ENCODE measurements at places on chromosomes 3 and 15. TPM values are rescaled to one million over a fixed set of nuclear protein-coding genes. Genes with fewer than 3 reads are reported as not detected.
A peak's percentile ranks its signal among the peaks of the same experiment; 100 is the strongest.

OR5K2 gene
- not detected for total RNA-seq

AMIGO3 gene
- 0.16 TPM for total RNA-seq

TMCO5A gene
- total RNA-seq: not detected

BFSP2 gene
- not detected for total RNA-seq

MASP1 gene
- 0.62 TPM for total RNA-seq

ZNF80 gene
- total RNA-seq: not detected

DNA sequence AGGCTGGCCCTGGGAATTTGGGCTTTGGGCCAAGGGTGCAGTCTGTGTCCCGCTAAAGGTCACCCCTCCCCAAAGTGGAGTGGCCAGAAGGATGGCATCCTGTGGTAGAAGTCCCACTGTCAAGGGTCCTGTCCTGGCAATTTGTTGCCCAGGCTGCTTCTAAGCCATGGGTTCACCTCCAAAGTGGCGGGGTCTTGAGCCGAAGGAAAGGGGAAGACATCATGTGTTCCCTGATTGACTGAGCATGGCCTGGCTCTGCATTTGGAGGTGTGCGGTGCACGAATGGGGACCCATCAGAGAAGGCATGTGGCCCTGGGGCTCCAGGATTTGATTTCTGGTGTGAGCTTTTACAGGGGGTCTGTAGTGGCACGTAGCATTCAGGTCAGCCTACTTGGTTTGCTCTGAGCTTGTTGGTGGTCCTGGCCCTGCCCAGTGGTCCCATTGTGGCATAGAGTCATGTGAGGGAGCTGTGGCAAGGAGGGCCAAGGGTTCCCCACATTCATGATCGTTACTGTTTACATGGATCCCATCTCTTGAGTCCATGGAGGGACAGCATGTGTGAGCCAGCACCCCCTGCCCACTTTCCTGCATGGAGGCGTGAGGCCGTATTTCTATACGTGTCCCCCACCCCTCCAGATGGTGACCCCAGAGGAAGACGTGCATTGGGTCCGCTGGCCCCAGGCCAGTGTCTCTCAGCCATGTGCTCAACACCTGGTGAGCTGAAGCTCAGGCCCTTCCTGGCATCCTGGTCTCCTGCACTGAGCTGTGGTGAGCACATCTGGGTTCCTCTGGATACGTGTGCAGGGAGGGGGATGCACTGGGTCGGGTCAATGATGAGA lies 225.1 kb downstream of the SNRPN start:
- no peaks in the 10 kb centered on the region for H3K36me3 ChIP-seq
- no peak for DNase-seq
- H3K27me3 ChIP-seq: no peaks in the 10 kb centered on the region
- no peaks in the 10 kb centered on the region for H3K4me1 ChIP-seq
- no peak overlapping the region for H3K4me3 ChIP-seq

DNA sequence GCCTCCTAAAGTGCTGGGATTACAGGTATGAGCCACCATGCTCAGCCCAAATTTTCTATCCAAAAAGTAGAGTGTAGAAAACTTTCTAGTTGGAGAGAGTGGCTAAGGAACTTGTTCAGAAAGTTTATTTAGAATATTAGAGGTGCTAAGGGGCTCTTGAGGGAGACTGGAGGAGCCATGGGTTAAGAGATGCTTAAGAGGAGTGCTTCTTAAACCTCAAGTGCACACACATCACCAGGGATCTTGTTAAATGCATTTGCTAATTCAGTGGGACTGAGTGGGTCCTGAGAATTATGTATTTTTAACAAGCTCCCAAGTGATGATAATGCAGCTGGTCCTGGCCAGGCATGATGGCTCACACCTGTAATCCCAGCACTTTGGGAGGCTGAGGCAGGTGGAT lies 29.7 kb upstream of the SLMAP start:
- peaks cover 2% of the 10 kb centered on the region for H3K4me1 ChIP-seq
- no peak for DNase-seq
- H3K27me3 ChIP-seq: no peaks in the 10 kb centered on the region
- H3K4me3 ChIP-seq: no peak overlapping the region
- no peak overlapping the region for H3K27ac ChIP-seq
- H3K36me3 ChIP-seq: no peaks in the 10 kb centered on the region

GRCh38 chr15:65954289-65954741 lies 85.0 kb downstream of the RAB11A start:
- H3K4me3 ChIP-seq: no peak overlapping the region
- peaks cover 4% of the 10 kb centered on the region for H3K27me3 ChIP-seq
- DNase-seq: peak; percentile 83
- no peak overlapping the region for H3K27ac ChIP-seq
- no peaks in the 10 kb centered on the region for H3K36me3 ChIP-seq

DNA sequence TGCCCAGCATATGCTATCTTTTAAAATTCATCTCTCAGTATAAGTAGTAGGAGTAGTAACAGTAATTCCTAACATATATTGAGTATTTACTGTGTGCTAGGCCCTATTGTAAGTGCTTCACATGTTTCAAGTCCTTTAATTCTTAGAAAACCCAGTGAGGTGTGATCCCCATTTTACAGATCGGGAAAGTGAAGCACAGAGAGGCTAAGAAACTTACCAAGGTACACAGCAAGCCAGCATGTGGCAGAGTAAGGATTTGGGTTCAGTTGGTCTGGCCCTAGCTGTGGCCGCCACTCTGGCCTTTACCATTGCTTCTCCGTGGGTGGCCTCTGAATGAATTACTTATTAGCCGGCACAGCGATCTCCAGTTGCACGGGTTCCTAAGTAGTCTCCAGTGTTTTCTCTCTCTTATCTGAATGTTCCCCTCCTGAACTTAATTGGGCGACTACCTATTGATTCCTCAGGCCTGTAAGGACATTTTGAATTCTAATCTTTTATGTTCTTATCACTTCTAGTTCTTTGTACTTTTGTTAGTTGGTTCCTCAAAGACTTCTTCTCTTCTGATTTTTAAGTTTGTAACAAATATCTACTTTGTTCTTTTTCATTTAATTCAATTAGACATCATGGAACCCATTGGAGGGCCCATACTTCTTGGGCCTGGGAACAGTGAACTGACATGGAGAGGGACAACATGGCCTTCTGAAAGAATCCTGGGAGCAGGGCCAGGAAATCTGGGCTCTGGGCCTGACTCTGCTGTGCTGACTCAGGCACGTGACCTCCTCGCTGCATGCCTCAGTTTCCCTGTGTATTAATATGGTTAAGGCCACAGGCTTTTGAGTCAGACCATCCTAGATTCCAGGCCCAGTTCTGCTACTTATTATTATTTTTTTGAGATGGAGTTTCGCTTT lies 11.6 kb downstream of the CLCN2 start:
- DNase-seq: no peak
- H3K36me3 ChIP-seq: no peaks in the 10 kb centered on the region
- peaks cover 11% of the 10 kb centered on the region for H3K4me1 ChIP-seq
- H3K27me3 ChIP-seq: no peaks in the 10 kb centered on the region
- no peak overlapping the region for H3K4me3 ChIP-seq

DNA sequence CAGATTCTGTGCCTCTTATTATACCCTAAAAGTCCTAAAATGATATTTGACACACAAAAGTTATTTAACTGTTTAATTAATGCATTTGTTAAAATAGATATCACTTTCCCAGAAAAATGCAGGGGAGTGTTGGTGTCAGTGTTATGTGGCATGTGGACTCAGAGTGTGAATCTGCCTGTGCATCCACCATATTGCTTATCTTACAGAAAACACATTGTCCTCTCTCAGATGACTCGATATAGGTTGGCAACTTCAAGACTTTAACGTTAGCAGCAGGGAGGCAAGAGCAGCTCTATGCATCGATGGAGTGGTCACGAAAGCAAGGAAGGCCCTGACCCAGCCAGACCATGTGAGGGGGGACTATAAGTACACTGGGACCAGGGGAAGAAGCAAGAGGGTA lies 165.4 kb upstream of the DCBLD2 start:
- H3K4me3 ChIP-seq: no peak overlapping the region
- H3K36me3 ChIP-seq: no peaks in the 10 kb centered on the region
- no peaks in the 10 kb centered on the region for H3K4me1 ChIP-seq
- DNase-seq: no peak
- H3K27me3 ChIP-seq: peaks cover 2% of the 10 kb centered on the region

GRCh38 chr3:127822041-127822681 lies at the start of gene MGLL:
TSS of gene MGLL (minus strand) at chr3:127822515. CDS start at chr3:127822318, 197 bp downstream.
- H3K4me1 ChIP-seq: peaks cover 26% of the 10 kb centered on the region
- peak; percentile 35 for DNase-seq

DNA sequence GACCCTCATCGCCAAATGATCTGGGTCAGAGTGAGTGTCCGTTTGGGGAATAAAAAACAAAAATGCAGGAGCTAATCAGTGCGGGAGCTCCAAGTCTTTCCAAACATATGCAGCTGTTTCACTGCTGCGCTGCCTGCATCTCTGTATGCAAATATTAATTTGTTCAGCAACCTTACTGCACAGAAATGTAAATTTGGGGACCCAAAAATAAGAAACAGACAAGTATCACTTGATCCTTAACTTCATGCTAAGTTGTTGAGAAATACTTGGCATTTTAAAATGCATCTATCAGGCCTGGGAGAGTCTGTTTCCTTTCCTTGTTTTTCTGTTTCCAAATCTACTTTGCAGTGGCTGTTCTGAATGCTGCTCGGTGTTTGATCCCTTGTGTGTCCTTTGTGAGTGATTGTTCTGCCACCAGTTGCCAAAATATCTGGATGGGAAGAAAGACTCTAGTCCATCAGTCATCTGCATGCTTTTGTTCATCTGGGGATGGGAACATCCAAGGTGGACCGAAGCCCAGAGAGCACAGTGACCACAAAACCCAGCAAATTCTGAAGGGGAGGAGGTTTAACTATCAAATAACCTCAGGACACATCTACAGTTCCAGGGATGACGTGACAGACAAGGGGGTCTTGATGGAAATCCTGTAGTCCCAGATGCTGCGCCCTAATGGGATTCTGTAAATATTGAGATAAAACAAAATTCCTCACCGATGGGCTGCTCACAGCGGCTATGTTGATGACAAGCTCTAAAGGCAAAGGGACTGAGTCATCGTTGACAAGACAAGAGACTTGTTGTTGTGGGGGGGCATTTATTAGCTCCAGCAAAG lies 199.5 kb upstream of the WNT5A start:
- H3K36me3 ChIP-seq: no peaks in the 10 kb centered on the region
- peak; percentile 81 for DNase-seq
- no peak overlapping the region for H3K27ac ChIP-seq
- H3K4me1 ChIP-seq: peaks cover 5% of the 10 kb centered on the region

DNA sequence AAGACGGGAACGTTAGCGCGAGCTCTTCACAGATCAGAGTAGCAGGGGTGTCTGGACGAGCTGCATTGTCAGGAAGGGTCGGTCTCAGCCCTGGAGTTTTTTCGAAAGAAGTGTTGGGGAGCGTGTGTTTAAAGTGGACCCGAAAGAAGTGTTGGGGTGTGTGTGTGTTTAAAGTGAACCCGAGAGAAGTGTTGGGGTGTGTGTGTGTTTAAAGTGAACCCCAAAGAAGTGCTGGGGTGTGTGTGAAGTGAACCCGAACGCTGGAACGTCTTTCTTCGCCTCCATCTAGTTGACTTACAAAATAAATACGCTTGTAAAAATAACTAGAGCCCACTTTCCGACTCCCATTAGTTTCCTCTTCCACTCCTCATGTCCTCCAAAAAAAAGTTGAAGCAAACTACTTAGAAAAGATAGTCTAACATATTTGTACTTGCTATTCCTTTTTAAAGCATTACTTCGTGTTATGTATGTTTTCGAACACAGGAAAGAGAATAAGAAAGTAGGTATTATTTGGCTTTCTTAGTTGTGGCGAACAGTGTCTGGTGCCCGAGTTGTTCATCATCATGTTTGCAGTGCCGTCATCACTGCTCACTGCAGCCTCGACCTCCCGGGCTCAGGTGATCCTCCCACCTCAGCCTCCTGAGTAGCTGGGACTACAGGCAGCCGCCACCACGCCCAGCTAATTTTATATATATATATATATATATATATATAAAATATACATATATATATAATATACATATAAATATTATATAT lies 1.0 kb downstream of the LRCH3 start:
- peak overlapping the region; percentile 96 for H3K4me3 ChIP-seq
- peaks cover 5% of the 10 kb centered on the region for H3K4me1 ChIP-seq
- peak; percentile 16 for DNase-seq
- no peaks in the 10 kb centered on the region for H3K27me3 ChIP-seq
- no peaks in the 10 kb centered on the region for H3K36me3 ChIP-seq

- no peak overlapping the region for H3K4me3 ChIP-seq
- H3K36me3 ChIP-seq: no peaks in the 10 kb centered on the region
- H3K27me3 ChIP-seq: no peaks in the 10 kb centered on the region
- H3K4me1 ChIP-seq: no peaks in the 10 kb centered on the region
Observed at GRCh38 chr3:173258697-173259096, 117.7 kb upstream of the SPATA16 start.

GRCh38 chr3:182755308-182755707 lies 38.0 kb upstream of the ATP11B start:
- H3K4me1 ChIP-seq: peaks cover 12% of the 10 kb centered on the region
- H3K27ac ChIP-seq: peak overlapping the region; percentile 0
- no peaks in the 10 kb centered on the region for H3K27me3 ChIP-seq

- DNase-seq: no peak
- H3K36me3 ChIP-seq: no peaks in the 10 kb centered on the region
- no peak overlapping the region for H3K4me3 ChIP-seq
Observed at GRCh38 chr3:110512961-110513360, 558.7 kb upstream of the NECTIN3 start.

DNA sequence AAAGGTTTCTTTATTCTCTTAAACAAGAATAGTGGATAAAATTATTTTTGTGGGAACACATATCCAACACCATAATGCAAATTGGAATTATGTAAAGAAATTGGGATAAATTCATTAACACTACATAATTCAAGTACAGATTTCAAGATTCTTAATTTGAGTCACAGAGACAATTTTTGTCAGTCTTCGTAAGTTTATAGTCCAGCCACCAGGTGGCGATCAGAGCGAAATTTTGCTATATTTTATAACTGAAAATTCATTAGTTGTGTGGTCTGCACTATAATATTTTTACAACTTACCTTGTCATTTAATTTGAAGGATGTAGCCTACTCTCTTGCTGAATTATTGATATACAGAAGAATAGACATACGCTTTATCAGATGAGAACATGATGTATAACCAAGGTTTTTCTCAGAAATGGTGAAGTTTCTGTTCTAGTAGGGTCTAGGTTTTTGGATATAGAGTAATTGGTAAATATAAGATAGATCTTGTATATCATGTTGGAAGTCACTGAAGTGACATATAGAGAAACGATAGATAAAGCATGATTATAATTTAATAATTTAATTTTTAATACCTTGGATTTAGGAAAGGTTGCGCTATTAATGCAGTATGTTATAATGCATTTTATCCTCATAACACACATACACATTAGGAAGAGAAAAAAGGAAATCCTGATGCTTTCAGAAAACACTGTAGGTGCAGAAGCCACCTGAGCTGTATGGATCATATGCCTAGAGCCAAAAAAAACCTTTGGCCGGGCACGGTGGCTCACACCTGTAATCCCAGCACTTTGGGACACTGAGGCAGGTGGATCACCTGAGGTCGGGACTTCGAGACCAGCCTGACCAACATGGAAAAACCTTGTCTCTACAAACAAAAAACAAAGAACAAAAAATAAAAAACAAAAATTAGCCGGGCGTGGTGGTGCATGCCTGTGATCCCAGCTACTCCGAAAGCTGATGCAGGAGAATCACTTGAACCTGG lies 31.7 kb downstream of the PLSCR4 start:
- no peak overlapping the region for H3K4me3 ChIP-seq
- no peaks in the 10 kb centered on the region for H3K27me3 ChIP-seq
- H3K36me3 ChIP-seq: no peaks in the 10 kb centered on the region
- H3K4me1 ChIP-seq: peaks cover 14% of the 10 kb centered on the region
- DNase-seq: no peak
